Occipital lobe (tissue), 3 donors: ENCODE measurements at places on chromosomes 5 and 9. TPM values are rescaled to one million over a fixed set of nuclear protein-coding genes. Genes with fewer than 3 reads are reported as not detected.

Gene LRRTM2
- 104 TPM for total RNA-seq

GRCh38 chr9:77648234-77649108 is at the start of gene GNA14:
TSS of gene GNA14 (minus strand) at chr9:77648322. CDS start at chr9:77647793, 529 bp downstream.
- no peak for DNase-seq

GRCh38 chr9:83724436-83724835 is 16.7 kb upstream of the UBQLN1 start:
- no peak for DNase-seq

DNA sequence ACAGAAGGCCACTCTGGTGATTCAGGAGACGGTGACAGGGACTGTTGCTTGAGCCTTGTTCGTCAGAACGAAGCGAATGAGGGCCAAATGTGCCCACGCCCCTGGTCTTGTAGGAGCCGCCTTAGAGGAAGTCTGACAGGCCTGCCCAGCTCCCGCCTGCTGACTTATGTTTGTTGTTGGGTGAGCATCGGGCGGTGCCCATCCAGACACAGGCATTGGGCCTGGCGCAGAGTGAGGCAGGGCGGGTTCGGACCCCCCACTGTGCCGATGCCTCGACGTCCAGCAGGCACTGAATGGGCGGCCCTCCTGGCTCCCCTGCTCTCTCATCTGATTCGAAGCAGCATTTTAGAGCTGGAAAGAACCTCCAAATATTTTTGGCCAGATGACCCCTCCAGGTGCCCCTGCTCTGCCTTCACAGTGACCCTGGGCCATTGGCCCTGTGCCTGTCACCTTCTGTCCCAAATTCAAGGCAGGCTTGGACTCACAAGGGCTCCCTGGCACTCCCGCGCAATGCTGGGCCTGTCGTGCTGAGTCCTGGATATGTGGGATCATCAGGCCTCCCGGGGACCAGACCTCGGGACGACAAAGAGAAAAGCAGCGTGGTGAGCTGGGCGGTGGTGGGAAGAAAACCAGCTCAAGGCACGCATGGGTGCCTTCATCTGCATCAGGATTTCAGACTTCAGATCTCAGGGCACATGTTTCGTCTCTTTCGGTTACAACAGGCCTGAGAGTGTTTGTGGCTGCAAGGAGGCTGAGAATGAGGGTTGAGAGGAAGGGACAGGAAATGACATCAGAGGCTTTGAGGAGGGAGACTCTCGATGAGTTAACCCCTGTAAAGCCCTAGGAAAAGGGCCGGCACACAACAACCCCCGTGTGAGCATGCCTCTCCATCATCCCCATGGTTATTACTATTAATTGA is 37.1 kb upstream of the OLFM1 start:
- DNase-seq, result no peak

DNA sequence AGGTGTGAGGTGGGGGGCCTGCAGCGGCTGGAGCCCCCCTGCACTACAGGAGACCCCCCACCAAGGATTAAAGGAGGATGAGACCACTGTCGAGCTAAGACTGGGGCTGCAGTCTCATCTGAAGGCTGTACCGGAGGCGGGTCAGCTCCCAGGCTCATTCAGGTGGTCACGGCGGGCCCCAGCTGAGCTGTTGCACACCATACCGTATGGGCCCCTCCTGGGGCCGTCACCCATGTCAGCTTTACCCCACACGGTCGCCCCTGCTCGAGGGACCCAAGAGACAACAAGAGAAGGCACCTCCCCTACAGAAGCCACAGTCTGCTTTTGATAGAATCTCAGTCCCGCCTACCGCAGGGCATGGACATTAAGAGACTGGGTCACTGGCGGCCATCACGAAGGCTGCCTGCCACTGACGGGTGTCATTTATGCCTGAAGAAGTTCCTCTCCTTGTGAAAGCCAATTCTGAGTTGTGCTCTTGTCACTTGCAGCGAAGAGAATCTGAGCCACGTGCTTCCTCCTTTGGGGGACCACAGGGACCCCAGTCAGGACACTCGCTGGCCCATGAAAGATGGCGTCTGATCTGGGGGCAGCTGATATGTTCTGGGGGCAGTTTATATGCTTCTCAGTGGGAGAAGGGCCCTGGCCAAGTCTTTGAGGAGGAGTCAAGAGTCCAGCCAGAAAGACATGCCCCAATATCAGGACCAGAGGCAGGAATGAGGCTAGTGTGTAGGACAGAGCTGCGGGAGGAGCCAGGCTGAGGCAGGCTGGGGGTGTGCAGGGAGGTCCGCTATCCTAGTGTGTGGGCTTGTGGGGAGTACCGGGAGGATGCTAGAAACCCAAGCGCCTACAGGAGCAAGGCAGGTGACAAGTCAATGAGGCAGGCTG is 102.4 kb downstream of the ZNF354C start:
- DNase-seq, result no peak

- DNase-seq, result no peak
Observed at GRCh38 chr5:10248378-10249260, 1.1 kb downstream of the ATPSCKMT start.

DNA sequence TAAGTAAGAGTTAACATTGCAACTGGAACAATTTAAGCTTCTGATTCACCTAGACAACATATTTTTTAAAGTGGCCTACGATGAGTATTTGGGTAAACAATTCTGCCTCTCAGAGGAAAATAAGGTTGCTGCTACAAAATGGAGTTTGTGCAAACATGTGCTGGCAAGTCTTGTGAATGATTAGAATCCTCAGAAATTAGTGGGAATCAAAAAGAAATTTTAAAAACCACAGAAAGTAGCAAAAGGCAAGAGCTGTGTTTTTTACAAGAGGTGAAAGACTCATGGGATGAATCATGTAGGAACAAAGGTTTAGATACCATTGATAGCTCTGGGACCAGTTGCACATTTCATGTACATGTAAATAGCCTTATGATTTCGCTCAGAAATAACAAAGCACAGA is 561.6 kb downstream of the TAF11L14 start:
- no peak for DNase-seq

GRCh38 chr5:128290152-128290858 is 206.7 kb downstream of the SLC12A2 start:
- DNase-seq, result no peak
